ENCODE measurements at places on chromosomes 11 and 22.

DNA sequence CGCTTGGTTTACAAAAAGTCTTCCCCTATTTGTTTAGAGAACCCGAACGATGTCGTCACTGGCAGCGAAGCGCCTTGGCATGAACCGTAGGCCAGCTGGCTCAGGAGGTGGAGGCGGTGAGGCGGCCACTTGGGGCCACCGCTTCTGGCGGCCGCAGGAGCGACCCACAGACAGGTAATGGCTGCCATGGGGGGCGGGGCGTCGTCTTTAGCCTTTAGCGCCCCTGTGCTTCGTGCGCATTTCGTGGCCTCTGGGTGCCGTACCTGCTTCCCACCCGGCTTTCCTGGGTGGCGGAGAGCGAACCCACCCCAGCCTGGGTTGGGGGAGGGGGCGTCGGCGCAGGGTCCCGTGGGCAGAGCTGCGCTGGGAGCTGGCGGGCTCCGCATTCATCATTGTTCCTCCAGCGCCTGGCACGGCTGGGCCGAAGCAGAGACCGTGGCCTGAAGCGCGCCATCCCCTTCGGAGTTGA is 469 bp upstream of the OSBP2 start:
- DNase-seq = peak; percentile 52

- no peak for DNase-seq
These were observed 39.0 kb downstream of the IL18BP start for GRCh38 chr11:72037554-72038311.

DNA sequence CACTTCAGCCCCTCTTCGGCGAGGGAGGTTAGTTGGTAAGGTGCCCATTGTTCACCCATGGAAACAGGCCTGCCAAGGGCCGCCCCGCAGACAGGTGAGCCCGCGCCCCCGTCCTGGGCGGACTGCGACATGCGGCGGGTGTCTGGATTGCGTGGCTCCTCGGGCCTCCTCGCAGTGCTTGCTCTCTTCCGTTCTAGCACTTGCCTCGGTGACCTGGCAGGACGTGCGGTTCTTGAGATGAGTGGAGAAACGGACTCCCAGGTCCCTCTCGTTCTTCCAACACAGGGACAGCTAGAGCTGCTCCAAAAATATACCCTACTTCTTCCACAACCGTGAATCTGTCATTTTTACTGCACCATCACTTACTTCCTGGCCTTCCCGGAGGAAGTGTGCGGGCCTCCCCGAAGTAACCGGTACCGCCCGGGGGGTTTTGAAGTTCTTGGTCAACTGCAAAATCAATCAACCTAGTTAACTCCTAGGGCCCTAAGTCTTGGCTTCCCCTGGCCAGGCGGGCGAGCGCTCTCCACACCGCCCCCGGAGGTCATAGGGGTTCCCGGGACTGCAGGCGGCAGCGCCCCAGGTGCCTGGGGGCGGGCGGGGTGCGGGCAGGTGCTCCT is 745 bp upstream of the ZBTB44 start:
- peak; percentile 77 for DNase-seq

DNA sequence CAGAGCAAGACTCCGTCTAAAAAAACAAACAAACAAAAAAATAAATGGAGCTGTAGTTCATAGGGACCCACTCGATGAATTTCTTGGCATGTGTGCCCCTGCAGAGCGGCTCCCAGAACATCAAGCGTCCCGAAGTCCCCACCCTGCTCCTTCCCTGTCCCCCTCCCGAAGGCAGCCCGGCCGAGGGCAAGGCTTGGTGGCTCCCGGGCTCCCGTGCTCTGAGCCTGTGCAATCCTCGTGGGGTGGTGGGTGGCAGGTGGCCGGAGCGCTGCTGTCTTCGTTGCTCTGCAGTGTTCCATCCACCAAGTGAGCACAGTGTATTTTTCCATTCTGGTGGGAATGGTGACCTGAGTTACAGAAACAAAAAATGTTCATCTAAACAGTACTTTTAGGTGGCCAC is 33.5 kb upstream of the GAL start:
- DNase-seq = no peak

DNA sequence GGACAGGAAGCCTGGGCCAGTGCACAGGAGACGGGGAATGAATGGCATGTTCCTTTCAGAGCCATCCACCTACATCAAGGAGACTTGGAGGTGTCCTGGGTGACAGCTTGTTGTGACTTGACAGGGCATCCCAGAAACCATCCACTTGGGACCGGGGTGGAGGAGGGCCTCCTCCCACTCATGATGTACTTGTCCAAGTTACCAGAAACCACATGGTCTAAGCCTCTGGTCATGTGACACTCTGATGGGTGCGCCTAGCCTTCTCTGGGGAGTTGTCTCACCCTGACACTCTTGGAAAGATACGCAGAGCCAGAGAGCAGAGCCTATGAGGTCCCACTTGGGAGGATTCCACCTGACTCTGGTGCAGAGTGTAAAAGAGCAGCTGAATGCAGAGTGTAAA is 21.6 kb upstream of the FXYD6 start:
- no peak for DNase-seq

- peak; percentile 26 for DNase-seq
These were observed 506 bp downstream of the MCM5 start for GRCh38 chr22:35400501-35400790.

DNA sequence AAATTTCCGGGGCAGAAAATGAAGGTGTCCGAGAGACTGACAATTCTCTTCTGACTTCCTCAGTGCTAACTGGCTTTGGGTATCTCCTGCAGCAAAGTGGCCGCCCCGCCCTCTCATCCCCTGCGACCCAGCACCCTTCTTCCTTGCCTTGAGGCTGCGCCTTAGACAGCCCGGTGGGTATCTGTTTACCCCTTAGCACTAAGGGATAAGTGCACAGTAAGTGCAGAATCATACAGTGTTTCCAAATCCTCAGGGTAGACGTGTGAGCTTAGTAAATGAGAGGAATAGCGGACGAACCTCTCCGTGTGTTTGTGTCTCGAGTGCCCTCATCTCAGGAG is 368 bp upstream of the CHORDC1 start:
- no peak for DNase-seq

DNA sequence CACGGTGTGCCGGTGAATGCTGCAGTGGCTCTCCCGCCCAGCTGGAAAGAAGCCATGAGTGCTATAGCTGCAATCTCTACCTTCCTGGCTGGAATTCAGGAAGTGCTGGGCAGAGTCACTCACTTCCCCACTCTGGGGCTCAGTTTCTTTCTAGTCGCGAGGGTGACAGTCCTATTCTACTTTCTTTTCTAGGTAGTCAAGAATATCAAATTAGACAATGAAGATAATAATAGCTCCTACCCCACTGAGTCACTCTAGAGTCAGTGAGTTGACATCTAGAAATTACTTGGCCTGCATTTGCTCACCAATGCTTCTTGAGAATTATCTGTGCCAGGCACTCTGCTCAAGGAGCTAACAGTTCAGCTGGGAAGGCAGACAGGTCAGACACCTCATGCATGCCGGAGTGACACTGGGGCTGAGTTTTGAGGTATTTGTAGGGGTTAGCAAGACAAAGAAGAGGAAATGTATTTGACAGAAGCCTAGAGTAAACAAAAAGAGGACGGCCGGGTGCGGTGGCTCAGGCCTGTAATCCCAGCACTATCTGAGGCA is 3.2 kb downstream of the CENPM start:
- peak; percentile 52 for DNase-seq

GRCh38 chr11:16987205-16987568 is 27.0 kb downstream of the PLEKHA7 start:
- DNase-seq = no peak
